ENCODE measurements at places on chromosomes 3 and 15. TPM values are rescaled to one million over a fixed set of nuclear protein-coding genes. Genes with fewer than 3 reads are reported as not detected.

The TMC3 gene
- total RNA-seq: 0.71 TPM

DNA sequence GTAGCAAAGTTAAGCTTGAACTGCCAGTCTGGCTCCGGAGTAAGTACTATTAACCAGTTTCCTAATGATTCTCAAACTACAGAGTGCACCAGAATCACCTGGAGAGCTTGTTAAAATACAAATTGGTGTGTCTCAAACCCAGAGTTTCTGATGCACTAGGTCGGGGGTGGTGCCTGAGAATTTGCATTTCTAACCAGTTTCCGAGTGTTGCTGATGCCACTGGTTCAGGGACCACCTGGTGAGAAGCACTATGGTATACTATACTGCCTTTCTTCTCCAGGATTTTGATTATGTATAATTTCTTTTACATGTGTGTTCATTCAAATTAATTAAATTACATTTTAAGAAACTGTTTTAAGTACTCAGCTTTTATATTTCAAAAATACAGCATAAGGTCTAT lies 48.8 kb upstream of the PLSCR5 start:
- no peak overlapping the region for H3K4me3 ChIP-seq
- DNase-seq: no peak
- no peaks in the 10 kb centered on the region for H3K36me3 ChIP-seq
- H3K4me1 ChIP-seq: no peaks in the 10 kb centered on the region

DNA sequence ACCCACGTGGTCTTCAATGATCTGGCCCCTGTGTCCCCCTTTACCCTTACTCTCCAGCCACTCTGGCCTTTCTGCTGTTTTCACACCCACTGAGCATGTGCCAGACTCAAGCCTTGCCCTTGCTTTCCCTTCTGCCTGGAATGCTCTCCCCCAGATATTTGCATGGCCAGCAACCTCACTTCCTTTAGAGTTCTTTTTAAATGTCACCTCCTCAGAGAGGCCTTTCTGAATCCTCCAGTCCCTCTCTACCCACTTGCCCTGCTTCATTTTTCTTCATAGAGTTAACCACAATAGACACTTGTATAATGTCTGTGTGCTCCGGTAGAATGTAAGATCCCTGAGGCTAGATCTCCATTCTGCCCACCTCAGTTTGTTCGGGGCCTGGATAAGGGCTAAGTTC lies 39.4 kb upstream of the TIPARP start:
- DNase-seq: no peak
- H3K36me3 ChIP-seq: no peaks in the 10 kb centered on the region
- no peak overlapping the region for H3K27ac ChIP-seq
- H3K27me3 ChIP-seq: no peaks in the 10 kb centered on the region

GRCh38 chr3:56251343-56251945 lies 216.8 kb downstream of the ERC2 start:
- H3K36me3 ChIP-seq: no peaks in the 10 kb centered on the region
- no peak for DNase-seq
- H3K27ac ChIP-seq: no peak overlapping the region

Measured in sigmoid colon (tissue), 7 donors.